ENCODE measurements at places on chromosomes 12 and 14.

DNA sequence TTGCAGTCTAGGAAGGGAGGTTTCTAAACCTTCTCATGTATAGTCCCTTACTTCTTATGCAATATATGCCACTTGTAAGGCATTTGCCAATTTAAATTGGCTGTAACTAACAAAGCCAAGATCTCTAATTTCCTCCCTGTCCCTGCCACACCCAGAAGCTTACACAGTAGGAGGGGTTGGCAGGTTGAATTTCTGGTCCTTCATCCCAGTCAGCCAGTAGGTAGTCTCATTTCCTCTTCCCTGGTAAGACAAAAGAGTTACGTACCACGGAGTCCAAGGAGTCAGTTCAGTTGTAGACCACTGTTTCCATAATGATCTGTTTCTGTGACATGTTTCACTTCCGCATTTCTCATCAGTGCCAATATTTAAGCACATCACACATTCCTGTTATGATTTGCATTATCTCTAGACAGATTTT, 47.0 kb upstream of the PLBD1 start:
- DNase-seq = no peak

DNA sequence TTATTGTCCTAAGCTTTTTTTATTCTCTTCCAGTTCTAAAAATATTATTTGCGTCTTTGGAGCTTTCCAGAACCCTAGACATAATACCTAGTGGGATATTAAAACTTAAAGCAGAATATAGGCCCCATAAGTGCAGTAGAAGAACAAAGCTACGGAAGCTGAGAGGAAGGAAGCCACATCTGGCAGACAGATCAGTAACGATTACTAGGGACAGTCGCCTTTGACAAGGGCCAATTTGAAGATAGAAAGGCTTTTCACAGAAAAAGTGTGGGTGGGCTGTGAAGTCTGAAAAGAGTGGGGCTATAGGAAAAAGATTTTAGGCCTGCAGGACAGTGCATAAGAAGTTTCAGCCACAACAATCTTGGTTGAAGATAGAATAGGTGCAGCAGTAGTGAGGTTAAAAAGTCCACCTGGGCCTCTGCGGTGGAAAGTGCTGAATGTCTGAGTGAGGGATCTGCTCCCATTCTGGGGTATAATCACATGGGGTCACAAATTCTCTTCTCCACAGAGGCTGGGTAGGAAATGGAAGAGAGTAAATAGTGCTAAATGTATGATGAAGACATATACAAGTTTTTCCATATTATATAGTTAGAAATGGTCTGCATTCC, 114.5 kb downstream of the CMAS start:
- no peak for DNase-seq

GRCh38 chr12:64682572-64683277, 72.4 kb downstream of the RASSF3 start:
- DNase-seq = no peak

- no peak for DNase-seq
Measured at GRCh38 chr12:122836027-122836921, 1.0 kb downstream of the HIP1R start.

DNA sequence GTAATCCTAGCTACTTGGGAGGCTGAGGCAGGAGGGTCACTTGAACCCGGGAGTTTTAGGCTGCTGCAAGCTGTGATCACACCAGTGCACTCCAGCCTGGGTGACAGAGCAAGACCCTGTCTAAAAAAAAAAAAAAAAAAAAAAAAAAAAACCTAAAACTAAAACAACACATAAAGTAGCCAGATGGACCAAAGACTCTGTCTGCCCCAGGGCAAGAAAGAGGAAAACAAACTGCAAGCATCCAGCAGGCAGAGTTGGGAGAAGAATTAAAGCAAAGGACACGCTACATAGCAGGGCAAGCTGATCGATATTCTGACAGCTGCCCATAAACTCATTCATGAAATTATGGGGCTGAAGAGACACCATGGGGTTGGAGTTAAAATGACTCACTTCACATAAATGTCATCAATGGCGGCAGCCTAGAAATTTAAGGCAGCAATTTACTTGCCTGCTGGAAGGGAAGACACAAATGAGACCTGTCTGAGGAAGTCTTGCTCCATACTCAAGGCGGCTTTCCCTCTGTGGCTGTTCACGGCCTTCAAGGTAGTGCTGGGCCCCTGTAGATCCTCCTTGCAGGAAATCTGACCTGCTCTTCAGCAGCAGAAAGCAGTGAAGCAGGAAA, 259.1 kb upstream of the FKBP4 start:
- DNase-seq = no peak
